ENCODE measurements at places on chromosomes 6 and 20.

GRCh38 chr6:19571176-19571575 lies 266.0 kb upstream of the ID4 start:
- no peak for DNase-seq

- DNase-seq, result no peak
These were observed 34.9 kb upstream of the RSPO4 start for GRCh38 chr20:1037039-1037438.

DNA sequence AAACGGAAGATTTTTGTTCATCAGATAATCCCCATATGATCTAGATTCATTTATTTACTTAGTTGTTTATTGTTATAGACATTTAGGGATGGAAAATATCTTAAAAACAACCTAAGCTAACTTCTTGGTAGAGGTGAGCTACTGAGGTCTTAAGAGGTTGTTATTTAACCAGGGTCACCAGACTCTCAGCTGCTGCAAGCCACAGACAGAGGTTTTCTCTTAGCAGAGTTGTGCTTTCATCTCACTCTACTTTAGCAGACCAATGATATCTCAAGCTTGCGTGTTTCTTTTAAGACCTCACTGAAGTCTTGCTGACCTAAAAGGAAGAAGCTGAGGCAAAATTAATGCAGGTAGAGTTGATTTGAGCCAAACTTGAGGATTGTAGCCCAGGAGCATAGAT lies 43.6 kb downstream of the NCOA7 start:
- DNase-seq, result no peak

DNA sequence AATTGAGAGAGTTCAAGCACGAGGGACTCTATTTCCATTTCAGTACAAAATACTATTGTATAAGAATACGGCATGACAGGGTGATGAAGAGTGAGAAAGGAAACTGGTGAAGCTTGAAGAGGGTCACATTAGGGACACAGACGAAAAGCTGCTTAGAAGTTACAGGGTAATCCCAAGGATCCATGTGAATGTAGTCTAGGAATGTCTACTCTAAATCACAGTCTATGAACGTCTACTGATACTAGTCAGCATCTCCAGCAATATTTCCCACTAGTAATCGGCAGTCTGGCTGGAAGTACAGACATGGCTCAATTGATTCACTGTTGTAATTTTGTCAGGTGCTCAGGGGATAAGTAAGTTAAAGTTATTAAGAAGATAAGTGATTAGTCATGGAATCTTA lies 156.4 kb downstream of the ASCC3 start:
- no peak for DNase-seq

GRCh38 chr6:144768551-144769075 lies 483.5 kb downstream of the UTRN start:
- DNase-seq, result no peak

- peak; percentile 13 for DNase-seq
These were observed 193.4 kb downstream of the BACH2 start for GRCh38 chr6:90103056-90103800.

DNA sequence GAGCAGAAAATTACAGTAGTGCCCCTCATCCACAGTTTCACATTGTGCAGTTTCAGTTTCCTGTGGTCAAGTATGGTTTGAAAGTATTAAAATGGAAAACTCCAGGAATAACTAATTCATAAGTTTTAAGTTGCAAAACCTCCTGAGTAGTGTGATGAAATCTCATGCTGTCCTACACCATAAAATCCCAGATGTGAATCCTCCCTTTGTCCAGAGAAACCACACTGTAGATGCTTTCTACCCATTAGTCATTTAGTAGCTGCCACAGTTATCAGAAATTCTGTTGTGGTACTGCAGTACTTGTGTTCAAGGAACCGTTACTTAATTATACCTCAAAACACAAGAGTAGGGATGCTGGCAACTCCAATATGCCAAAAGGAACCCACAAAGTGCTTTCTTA lies 74.7 kb downstream of the PTCHD4 start:
- peak; percentile 36 for DNase-seq

GRCh38 chr20:25355011-25355595 lies 35.5 kb downstream of the ABHD12 start:
- no peak for DNase-seq

- no peak for DNase-seq
These were observed 13.2 kb upstream of the ASXL1 start for GRCh38 chr20:32344835-32345506.

GRCh38 chr6:101776919-101777350 lies 383.4 kb downstream of the GRIK2 start:
- DNase-seq, result no peak

GRCh38 chr6:125749173-125749864 lies at the start of gene HEY2:
HEY2 (plus strand) TSS chr6:125749632; CDS start chr6:125749777, 145 bp downstream.
- peak; percentile 93 for DNase-seq

DNA sequence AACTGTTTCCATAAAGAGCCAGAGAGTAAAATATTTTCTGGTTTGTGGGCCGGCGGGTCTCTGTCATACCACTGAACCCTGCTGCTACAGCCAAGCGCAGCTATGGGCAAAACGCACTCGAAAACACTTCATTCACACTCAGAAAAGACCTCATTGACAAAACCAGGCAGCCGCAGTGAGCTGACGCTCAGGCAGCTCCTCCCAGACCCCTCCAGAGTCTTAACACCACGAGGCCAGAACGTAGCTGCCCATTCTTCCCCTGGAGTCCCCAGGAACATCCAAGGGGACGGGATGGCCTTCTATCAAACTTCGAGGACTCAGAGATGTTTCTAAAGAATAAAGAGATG lies 35.6 kb upstream of the ZBP1 start:
- DNase-seq, result no peak

GRCh38 chr6:139429580-139430145 lies 55.2 kb upstream of the CITED2 start:
- DNase-seq, result no peak

- DNase-seq, result no peak
These were observed 15.1 kb upstream of the TRIM39 start for GRCh38 chr6:30311671-30312070.

DNA sequence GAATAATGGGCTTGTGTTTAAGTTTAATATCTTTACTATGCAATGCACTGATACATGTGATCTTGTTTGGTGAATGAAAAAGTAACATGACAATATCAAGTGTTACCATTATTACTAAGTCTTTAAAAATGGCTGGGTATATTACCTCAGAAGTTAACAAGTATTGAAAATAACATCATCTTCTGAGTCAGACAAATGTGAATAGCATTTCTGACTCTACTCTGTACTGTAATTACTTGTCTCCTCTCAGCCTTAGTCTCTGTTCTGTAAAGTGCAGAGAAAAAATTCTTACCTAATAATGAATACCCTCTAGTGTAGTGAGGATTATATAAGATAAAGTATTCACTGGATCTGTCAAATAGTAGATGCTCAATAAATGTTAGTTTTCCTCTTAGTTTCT lies 47.0 kb upstream of the GCLC start:
- no peak for DNase-seq

GRCh38 chr6:157513619-157514485 lies 132.9 kb downstream of the ZDHHC14 start:
- DNase-seq, result no peak

DNA sequence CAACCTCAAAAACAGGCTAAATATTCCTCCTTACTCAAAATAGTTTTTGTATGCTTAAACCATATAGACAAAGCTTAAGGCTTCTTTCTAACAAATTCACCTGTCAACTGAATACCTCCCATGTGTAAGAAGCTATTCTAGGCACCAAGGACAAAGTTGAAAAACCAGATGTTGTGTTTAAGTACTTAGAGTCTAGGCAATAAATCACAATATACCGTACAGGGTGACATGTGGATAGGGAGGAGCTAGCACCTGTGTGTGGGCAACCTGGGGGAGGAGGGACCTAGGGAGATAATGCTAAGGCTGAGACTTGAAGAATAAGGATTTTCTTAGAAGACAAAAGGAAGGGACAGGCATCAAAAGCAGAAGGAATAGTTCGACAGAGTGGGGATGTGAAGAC lies 123.5 kb downstream of the LMBRD1 start:
- DNase-seq, result no peak

DNA sequence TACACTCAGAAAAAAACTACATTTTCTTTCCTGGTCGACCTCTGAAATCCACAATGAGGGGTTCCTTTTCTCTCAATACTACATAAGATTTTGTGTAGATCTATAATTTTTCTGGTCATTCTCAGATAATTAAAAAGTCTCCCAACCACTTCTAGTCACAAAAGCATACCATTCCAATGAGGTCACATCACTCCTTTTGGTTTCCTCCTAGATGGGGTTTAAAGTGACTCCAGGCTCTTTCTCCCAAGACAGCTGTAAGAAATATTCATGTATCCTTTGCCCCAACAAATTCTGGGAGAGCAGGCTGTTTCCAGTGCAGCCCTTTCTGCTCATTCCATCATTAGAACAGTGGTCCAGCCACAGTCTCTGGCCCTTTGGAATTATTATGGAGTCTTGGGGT lies 43.1 kb upstream of the BEND6 start:
- DNase-seq, result peak; percentile 88

- no peak for DNase-seq
These were observed 40.9 kb upstream of the LYRM2 start for GRCh38 chr6:89679215-89680120.

- no peak for DNase-seq
These were observed 135.1 kb upstream of the RAB32 start for GRCh38 chr6:146408583-146408982.

DNA sequence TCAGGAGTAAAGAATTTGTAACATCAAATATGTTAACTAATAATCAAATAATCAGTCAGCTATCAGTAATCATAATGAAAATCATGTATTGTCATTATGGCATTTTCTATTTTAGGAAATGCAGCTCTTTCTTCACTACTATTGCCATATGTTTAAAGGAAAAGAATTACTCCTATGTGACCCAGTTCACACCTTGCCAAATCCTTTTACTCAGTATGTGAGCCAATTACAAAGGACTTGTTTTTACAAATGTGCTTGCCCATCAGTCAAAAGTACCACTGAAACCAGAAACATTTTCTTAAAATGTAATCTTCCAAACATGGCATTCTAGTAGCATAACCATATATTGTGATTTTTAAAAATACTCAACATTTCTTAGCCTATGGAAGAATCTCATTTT lies 63.6 kb downstream of the NCOA7 start:
- DNase-seq, result no peak

DNA sequence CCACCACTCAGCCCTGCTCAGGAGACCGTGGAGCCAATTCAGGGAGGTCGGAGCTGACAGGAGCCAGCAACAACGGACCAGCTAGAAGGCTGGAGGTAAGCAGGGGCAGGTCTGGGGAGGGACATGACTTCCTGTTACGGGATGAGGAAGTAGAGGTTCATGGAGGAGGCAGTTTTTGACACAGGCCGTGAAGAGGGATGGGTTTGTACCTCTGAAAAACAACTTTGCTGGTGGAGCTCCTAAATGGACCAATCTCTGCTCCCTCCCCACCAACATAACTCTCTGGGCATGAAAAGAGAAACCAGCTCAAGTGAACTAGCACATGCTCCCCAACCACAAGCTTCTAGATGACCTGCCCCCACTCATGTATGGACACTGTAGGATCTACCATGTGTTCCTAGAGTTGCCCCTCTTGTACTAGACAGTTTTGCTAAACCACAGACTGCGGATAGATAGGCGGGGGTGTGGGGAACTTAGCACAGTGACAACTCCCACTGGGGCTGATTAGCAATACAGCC lies 31.4 kb downstream of the RALGAPA2 start:
- no peak for DNase-seq

GRCh38 chr20:19003366-19004336 lies 190.1 kb downstream of the SCP2D1 start:
- DNase-seq, result no peak

DNA sequence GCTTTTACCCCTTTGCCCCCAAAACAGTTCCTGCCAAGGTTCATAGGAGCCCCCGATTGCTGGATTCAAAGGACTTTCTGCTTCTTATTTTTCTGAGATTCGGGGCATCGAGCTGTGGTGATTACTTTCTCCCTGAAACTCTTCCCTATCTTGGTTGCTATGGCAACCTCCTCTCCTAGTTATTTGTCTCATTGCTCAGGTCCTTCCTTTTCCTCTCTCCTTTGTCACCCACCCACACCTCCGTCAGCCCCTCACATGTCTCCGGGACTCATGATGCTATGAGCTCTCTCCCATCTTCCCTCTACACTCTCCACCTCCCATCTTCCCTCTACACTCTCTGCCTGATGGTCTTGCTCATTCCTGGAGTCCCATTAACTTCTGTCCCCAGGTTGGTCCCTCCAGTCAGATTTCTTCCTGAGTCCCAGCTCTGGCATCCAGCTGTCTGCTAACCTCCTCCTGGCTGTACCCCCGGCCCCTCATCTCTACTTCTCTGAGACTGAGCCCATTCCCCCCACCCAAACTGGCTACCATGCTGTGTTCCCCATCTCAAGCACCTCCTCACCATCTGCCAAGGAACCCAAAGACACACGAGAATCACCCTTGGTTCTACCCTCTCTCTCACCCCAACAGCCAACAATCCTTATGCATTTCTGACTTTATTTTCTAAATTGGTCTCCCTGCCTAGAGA lies 30.2 kb upstream of the NNAT start:
- DNase-seq, result no peak

DNA sequence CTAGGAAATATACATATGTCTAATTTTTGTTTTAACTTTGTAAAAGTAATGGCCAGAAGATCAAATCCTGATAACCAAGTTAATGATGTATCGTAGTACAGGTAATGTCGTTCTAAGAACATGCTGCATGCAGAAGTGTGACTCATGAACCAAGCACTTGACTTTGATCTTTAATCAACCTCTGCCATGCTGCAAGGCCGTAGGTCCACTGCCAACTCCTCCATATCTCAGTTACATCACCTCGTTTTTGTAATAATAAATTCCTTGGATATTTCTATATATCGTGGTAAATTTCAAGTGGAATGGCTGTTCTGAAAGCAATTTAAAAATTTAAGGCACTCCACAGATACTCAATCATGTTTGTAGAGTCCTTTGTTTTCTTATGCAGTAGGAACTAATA lies 771.7 kb downstream of the EPHA7 start:
- no peak for DNase-seq

GRCh38 chr6:130843575-130844320 lies 16.5 kb downstream of the SMLR1 start:
- DNase-seq, result peak; percentile 70

DNA sequence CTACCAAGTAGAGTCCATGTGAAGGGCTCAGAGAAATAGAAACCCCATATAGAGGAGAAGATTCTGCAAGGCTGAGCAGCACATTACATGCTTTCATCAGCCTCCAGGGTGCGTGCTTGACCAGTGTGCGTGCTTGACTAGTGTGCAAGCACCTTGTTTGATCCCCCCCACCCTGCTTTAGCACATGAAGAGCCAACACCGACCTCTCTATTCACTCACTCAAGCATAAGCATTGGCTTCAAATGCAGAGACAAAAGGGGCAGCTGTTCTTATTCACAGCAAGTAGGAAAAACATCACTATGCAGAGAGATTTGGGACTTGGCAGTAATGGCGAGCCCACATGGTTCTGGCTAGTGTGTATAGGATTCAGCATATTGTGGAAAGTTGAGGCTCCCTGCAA lies 278.7 kb upstream of the RNF217 start:
- no peak for DNase-seq

Data from fibroblast of skin of scalp (primary cell).